ENCODE measurements at places on chromosomes 16 and 17.

- DNase-seq, result peak; percentile 57
Observed at GRCh38 chr17:57881143-57881542, 31.3 kb upstream of the MRPS23 start.

DNA sequence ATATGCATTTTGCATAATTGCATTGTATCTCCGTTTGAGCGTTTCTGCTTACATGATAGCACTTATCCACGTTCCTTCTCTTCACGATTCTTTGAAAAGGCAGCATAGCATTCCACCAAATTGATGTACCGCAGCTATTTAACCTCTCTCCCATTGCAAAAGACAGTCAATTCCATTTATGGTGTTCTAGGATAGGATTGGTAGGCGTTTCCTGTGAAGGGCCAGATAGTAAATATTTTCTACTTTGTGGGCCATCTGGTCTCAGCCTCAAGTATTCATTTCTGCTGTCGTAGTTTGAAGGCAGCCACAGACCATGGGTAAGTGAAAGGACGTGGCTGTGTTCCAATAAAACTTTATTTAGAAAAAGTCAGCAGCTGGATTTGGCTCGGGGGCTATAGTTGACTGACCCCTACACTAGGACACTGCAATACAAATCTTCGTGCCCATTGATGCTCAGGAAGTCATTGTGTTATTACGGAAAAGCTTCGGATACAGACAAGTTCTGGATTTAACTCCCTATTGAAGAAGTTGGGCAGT lies 10.1 kb downstream of the SNX29 start:
- DNase-seq, result no peak

DNA sequence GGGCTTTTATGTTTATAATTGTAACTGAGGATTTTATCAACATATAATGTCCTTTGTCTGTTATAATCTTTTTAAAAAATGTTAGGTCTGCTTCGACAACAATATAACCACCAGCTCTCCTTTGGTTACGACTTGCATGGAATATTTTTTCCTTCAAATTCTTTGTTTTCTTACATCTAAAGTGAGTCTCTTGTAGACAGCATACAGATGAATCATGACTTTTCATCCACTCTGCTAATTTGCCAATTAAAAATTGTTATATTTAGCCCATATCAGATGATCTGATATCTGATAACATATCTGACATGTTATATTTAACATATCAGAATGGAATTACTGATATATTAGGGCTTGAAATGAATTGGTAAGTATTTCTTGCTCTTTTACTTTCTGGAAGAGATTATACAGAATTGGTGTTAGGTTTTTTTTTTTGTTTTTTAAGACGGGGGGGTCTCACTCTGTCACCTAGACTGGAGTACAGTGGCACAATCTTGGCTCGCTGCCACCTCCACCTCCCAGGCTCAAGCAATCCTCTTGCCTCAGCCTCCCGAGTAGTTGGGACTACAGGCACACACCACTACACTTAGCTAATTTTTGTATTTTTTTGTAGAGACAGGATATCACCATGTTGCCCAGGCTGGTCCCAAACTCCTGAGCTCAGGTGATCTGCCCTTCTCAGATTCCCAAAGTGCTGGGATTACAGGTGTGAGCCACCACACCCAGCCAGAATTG lies 27.5 kb downstream of the TBX21 start:
- no peak for DNase-seq

- DNase-seq, result no peak
Observed at GRCh38 chr17:80676096-80676466, 131.4 kb downstream of the RPTOR start.

DNA sequence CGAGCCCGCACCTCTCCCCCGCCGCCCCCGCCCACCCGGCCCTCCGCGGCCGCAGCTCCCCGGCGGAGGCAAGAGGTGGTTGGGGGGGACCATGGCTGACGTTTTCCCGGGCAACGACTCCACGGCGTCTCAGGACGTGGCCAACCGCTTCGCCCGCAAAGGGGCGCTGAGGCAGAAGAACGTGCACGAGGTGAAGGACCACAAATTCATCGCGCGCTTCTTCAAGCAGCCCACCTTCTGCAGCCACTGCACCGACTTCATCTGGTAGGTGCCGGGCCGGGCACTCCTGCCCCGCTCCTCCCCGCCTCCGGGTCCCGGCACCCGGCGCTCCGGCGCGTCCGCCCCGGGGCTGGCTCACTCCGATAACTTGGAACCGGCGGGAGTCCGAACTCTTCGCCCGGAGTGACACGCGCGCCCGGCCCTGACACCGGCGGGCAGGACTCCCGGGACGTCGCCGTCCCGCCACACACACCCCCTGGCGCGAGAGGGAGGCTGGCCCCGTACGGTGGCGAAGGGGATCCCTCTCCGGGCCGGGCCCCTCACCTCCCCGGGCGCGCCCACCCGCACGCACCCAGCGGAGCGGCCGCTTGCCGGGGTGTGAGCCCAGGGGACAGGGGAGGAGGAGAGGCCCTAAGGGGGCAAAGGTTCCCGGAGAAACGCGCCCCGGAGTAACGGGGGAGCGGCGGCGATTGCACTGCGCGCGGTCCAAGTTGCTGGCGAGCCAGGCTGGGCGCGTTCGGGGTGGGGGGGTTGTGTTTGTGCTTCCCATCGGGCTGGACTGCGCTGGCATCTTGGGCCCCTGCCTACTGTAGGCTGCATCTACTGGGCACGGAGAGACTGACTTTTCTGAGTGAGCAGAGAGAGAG lies 581 bp downstream of the PRKCA start:
- DNase-seq, result peak; percentile 65
